Stimulated activated CD4-positive, alpha-beta T cell treated with anti-CD3 and anti-CD28 coated beads, Interleukin-4, amount 100 ng/mL, for 48 hours (primary cell): ENCODE measurements at places on chromosomes 11 and 22.

DNA sequence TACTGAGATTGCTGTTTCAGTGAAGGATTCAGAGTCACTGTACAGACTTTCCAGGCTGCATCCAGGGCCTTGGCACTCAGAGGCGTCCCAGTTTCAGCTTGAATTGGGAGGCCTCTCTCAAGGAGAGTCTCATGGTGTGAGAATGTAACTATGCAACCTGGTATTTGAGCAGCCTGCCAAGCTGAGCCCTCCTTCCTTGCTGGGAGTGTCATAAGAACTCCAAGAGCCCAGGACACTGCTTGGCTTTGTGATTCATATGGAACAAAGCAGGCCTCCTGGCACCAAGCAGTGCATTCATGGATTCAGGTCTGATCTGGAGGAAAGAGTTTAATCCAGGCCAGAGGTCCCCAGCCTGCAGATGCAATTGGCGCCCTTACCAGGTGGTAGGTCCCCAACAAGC, 171.7 kb downstream of the DBX1 start:
- DNase-seq, result no peak

GRCh38 chr11:11149671-11150459, 203.2 kb downstream of the CSNK2A3 start:
- no peak for DNase-seq

DNA sequence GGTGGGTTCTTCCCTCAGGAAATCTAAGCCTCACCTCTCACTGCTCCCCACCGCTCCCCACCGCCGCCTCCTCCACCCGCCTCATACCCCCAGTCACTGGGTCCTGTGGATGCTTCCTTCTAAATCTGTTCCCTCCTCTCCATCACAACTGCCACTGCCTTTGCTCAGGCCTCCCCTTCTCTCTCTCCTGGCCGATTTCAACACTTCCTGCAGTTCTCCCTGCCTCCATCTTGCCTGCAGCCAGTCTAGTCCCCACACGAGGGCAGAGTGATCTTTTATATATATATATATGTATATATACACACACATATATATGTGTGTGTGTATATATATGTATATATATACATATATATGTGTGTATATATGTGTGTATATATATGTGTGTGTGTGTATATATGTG, 27.8 kb downstream of the CREB3L1 start:
- DNase-seq, result no peak

DNA sequence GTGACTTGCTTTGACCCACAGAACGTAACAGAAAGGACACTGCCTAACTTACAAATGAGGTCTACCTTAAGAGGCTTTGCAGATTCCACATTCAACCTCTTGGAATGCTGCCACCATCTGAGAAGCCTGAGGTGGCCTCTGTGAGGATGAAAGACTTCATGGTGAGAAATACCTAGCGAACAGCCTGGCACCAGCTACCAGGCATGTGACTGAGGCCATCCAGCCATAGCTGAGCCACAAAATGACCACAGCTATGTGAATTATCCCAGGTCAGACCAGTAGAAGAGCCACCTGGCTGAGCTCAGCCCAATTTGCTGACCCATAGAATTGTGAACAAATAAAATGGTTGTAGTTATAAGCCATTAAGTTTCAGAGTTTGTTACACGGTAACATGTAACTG, 37.5 kb downstream of the PPARA start:
- DNase-seq, result no peak

- no peak for DNase-seq
Measured at GRCh38 chr11:127875131-127875530, 712.2 kb downstream of the ETS1 start.

DNA sequence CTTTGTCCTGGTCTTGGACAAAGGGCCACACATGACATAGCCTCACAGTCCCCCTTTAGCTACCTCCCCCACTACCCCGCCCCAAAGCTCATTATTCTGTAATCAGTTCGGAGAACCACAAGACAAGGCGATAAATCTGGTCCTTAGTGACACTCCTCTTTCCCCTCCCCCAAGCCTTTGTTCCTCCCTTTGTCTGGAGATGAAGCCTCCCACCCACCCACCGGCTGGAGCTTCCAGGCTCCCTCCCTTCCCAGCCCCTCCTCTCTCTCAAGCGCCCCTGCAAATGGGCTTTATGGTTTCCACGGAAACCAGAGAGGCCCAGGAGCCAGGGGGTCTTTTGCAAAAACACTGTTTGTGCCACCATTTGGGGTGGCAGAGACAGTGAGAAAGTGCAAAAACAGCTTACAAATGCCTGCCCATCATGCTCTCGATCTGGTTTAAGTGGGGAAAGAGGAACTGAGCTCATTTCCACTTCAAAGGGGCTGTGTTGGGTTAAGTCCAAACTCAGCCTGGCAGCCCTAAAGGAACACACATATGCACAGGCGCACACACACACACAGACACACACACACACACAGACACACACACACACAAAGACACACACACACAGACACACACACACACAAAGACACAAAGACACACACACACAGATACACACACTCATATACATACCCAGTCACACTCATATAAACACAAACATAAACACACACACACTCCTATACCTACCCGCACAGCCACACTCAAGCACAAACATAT, 23.5 kb downstream of the APLNR start:
- no peak for DNase-seq

DNA sequence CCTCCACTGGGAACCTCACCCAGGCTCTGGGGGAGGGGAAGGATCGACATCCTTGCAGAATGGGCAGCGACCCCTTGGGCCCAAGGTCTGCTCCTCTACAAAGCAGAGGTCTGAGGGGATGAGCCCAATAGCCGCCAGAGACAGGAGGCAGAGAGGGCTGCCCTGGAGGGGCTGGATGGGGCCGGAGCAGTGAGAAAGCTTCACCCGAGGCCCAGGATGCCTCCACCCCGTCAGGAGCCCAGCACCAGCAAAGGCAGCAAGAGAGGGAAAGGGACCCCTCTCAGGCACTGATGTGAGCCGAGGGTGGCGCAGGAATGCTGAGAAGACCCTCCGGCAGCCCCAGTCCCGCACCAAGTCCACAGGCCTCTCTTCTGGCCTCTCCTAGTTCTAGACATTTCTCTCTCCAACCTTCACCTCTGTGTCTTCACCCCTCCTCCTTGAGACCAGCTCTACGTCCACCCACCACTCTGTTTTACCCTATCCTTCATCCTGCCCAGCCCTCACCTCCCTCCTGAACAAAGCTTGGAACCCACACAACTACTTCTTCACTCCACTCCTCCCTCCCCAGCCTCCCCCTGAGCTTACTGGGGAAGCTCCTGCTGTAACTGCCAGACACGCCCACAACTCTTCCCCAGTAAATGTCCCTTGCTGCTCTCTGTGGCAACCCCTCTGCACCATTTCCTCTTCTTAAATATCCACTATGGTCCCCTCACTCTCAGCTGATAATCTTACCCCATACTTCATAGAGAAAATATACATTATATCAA, 131.9 kb downstream of the MPPED1 start:
- DNase-seq, result no peak

DNA sequence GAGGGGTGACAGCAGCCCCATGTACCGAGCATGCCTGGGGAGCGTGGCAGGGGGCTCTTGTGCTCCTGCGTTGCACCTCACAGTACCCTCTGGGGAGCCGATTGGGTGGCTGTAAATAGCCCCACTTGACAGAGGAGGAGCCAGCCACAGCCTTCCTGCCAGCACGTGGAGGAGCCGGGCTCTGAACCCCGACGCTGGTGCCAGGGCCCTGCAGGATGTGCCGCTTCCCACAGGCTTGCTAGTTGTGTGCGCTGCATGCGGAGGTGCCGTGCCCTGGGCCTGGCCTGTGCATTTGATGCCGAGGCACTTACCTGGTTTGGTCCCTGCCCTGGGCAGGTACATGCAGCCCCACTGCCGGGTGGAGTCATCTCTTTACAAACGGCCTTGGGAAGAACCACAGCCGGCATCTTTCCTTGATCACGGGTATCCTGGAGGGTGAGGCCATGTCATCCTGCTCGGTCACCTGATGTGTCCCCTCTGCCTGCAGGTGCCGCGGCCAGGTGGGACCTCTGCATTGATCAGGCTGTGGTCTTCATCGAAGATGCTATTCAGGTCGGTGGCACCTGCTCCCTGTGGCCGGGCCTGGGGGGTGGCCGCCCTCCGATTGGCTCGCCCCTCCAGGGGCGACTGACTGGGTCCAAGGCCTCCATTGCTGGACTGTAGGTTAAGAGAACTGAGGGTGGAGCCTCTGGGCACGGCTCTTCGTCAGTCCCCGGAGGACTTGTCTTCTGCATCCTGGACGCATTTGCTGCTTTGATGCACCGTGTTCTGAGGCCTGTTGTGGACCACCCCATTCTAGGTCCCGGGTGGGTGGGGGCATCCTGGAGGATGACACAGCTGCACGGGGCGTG, 5.0 kb downstream of the TPCN2 start:
- no peak for DNase-seq

DNA sequence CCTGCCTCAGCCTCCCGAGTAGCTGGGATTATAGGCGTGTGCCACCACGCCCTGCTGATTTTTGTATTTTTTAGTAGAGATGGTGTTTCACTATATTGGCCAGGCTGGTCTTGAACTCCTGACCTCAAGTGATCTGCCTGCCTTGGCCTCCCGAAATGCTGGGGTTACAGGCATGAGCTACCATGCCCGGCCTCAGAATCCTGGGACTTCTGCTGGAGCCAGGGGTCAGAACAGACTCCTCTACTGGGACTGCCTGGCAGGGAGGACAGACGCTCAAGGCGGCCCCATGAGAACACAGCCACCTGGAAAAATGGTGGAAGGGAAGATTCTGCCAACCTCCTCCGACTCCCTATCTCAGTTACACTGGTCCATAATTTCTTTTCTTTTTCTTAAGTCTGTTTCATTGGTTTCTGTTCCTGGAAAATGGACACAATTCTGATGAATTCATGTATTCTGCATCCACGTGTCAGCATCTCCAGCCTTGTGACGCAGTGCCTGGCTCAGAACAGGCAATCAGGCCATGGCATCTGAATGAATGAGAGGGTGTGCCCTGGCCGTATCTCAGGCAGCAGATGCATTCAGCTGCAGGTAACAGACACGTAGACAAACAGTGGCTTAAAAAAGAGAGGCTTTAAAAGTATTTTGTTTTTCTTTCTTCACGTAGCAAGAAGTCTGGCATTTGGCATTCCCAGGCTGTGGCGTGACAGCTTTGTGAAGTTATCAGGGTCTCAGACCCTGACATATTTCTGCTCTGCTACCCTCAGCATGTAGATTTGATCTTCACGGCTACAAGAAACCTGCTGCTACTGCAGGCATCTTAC, 4.8 kb downstream of the SMIM38 start:
- DNase-seq, result no peak

DNA sequence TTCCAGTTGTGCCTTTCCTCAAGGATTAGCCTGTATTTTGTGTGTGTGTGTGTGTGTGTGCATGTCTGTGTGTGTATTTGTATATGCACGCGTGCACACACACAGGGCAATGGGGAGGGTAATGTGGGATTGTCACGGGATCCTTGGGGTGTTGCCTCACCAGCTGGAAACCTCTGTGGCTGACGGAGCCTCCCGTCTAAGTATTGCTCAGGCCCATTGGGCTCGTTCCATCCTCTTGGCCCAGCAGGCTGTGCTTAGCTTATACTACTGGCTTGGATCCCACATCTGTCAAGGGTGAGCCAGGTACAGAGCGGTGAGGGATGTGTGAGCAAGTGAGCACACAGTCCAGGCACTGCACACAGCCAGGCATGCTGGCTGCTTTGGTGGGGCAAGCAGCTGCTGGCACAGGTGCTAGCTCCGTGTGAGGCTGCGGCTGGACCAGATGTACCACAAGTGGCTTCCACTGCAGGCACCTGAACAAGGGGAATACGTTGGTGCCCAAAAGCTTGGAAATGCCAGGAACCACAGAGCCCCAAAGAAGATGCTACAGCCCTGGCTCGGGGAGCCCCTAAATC, 462.8 kb downstream of the NELL1 start:
- no peak for DNase-seq

GRCh38 chr11:17907046-17907445, 105.8 kb downstream of the SERGEF start:
- DNase-seq, result no peak

DNA sequence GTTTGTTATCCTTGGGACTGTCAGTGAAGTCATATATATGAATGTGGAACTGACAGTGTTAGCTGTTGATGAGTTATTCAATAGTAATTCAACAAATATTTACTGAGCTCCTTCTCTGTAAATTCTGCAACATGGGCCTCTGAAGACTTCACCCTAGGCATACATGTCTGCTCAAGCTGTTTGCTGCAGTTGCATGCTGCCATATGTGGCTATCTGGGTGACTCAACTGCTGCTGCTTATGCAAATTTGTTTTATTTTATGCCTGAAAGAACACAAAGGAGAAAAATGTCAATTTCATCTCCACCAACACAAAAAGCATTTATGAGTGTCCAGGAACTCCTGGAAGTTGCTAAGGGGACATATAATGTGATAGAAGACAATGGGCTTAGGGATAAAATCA, 417.6 kb downstream of the AASDHPPT start:
- no peak for DNase-seq

- DNase-seq, result no peak
Measured at GRCh38 chr22:30483169-30483568, 11.4 kb upstream of the SEC14L3 start.

DNA sequence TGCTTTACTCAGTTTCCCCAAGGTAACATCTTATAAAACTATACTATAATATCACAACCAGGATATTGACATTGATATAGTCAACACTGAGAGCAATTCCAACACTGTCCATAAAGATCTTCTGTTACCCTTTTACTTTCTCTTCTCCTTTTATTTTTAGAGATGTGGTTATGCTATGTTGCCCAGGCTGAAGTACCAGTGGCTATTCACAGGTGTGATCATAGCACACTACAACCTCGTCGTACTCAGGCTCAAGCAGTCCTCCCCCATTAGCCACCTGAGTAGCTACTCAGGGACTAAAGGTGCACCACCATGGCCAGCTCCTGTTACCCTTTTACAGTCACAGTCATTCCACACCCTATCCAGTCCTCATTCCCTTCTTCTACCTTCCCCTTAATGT, 119.7 kb downstream of the CWF19L2 start:
- DNase-seq, result no peak

- no peak for DNase-seq
Measured at GRCh38 chr11:9386901-9387300, 2.4 kb downstream of the IPO7 start.

DNA sequence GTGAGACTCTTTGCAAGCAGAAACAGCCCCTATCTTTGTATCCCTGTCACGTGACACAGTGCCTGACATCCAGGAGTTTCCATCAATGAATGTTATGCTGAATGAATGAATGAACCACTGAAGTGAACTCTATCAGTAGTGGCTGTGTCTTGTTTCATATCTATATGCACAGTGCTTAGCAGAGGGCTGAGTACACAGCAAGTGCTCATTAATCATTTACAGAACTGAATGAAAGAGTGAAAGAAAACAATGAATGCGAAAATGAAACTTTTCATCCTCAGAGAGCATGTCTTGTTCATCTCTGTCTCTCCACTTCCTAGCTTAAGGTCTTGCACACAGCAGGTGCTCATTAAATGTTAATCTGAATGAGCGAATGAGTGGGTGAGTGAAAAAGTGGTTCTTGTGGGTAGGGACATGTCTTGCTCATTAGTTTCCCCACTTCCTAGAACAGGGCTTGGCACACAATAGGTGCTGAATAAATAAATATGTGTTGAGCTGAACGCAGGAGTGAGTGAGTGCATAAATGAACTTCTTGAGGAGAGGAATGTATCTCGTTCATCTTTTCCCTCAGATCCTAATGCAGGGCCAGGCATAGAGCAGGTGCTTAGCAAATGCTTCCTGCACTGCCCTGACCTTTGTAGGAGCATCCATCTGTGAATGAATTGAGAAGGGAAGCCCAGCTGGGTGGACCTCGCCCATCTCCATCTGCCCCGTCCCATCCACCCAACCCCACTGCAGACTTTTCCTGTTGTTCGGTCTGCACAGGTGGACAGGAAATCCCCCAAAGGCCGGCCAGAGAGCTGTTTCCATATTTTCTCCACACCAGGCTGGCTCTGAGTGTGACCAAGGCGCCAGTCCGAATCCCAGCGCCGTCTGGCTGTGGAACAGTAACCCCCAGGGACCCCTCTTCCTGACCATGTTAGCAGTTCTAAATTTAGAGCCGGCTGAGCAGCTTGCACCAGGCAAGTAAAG, 113.4 kb upstream of the CRYBB3 start:
- no peak for DNase-seq
